ENCODE measurements at places on chromosomes 12 and 14.

- no peak for DNase-seq
Observed at GRCh38 chr12:68844788-68845695, 37.1 kb downstream of the MDM2 start.

- no peak for DNase-seq
Observed at GRCh38 chr14:92490239-92490959, 23.2 kb upstream of the RIN3 start.

DNA sequence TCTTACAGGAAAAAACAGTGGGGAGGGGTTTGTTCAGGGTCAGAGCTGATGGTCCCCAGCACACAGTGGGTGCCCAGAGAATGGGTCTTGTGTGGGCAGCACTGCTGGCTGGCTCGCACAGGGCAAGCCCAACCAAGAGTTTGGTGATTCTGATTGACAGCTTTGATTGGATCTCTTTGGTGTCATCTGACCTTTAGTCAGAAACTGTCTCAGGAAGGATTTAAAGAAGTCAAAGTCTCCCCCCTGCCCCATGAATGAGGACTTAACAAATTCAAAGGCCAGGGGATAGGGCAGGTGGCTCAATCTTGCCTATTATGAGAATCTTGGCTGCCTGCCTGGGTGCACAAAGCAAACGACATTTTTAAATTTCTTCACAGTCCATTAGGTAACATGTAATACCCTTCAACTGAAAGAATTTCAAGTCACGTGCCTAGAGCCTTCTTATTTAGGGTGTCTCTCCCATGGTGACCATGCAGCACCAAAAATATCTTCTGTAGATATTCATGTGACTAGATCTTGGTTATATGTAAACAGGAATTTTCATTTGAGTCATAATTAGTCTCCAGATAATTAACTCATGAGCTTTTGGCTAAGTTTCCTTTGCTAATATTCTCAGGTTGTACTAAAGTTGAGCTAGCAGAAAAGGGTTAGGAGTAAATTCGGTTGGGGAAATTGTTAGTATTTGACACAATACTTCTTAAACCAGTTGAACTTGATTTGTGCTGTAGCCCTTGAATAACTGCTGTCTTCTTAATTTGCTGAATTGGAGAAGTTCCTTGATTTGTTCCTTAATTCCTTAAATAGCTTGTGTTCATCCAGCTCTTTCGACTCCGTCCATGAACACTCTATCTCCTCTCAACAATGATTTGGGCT lies 54.5 kb upstream of the HECTD1 start:
- no peak for DNase-seq

- DNase-seq, result no peak
Observed at GRCh38 chr14:102951799-102952198, 29.3 kb downstream of the AMN start.

DNA sequence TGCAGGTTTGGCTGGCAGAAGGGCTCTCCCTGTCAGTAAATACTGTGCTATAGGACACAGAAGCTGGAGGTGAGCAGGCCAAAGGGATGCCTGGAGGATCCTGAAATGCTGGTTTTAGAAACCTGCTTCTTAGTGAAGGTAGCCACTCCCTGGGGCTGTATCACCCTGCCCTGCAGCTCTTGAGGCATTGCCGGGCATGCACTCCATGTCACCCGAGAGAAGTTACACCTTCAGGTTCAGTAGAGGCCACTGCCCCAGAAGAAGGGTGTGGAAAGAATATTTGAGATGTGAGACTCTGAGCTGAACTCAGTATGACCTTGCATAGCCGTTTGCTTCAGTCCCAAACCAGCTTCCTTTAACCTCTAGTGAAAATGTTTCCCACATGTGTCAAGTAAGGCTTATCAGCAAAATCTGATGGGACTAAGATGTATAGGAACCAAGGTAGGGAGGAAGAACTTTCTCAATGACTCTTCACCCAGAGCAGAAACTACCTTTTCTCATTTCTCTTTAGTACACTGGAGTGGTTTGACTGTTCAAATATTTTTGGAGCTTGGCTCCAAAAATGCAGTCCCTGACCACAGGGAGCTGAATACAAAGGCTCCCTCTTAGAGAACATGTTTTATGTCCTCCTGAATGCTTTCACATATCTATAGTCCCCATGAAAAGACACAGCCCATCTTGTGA lies 164.5 kb upstream of the DYRK2 start:
- DNase-seq, result no peak

GRCh38 chr12:124774054-124774461 lies 89.6 kb downstream of the SCARB1 start:
- DNase-seq, result no peak

- DNase-seq, result no peak
Observed at GRCh38 chr12:89829434-89829975, 120.9 kb upstream of the ATP2B1 start.

DNA sequence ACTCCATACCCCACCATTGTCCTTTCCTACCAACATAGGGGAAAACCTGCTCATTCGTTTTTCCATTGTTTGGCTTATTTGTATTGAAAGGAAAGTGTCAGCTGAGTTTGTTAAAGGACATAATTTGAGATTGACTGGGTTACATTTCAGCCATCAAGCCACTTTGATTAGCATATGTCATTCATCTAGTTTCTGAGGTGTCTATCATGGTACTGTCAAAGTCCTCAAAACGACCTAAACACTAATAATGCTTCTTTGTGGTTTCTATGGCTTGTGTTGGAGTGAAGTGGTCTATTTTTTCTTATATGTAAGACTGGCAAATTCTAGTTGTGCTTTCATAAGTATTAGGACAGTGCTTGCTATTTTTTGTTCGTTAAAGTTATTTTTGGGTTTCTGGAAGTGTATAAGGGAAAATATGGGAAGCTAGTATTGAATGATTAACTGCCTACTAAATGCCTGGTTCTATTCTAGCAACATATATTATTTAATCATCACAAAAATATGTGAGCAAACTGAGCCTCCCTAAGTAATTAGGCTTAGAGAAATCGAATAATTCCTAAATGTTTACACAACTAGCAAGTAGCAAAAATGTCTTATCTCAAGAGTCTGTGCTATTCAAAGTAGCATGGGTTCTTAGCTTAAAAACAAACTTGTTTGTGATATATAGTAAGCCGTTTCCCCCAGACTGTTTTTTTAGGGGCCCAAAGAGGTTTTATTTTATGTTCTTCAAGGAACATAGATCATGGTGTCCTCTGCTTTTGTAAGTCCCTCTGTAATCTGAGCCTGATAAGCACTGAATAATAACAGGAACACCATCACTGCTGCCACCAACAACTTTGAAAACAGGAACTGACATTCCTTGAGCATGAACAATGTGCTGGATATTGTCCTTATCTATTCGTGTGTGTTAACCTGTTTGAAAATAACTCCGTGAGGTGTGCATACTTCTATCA lies 67.1 kb downstream of the DERA start:
- no peak for DNase-seq

GRCh38 chr12:29043069-29043468 lies 106.0 kb upstream of the FAR2 start:
- DNase-seq, result no peak

- DNase-seq, result no peak
Observed at GRCh38 chr12:89552376-89552775, 26.5 kb upstream of the POC1B start.

DNA sequence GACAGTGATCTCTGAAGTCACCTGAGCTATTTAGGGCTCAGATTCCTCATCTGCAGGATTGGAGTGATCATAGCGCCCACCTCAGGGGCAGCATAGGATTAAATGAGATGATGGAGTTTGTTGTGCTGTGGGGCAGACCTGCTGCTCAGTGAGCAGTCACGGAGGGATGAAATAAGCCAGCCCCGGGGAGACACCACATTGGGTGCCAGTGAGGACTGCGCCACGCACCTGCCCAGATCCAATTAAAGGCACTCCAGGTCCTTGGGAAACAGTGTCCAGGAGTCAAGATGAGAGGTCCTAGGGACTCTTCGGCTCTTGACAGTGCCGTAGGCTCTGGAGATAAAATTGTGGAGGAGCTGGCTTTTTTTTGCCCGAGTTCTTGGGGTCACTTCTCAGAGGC lies 166.2 kb downstream of the ADGRD1 start:
- DNase-seq, result no peak

- DNase-seq, result no peak
Observed at GRCh38 chr14:67559639-67560038, 26.5 kb downstream of the PLEKHH1 start.

DNA sequence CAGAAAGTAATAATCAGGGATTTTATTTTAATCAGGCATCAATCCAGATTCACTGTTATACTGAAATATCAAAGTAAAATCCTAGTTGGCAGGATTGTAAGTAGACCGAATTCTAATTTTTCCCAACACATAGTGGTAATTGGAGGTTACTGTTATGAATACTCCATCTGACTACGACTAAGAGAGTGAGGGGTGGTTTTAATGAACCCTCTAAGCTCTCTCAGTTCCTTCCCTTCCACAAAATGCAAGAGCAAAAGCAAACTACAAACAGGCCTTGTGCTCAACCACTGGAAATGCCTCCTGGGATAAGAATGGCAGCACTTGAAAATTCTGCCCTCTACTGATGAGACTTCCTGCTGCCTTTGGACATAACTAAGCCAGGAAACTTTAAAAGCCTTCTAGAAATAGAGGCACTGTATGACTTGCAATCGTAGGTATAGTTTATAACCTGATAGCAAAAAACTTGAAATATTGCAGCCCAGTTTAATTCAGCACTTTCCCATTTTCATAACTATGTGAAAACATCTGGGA lies 184.8 kb downstream of the SLC16A7 start:
- DNase-seq, result no peak

- no peak for DNase-seq
Observed at GRCh38 chr14:53108292-53109104, 44.6 kb downstream of the DDHD1 start.

GRCh38 chr12:57998251-57998650 lies 56.9 kb downstream of the ATP23 start:
- no peak for DNase-seq

DNA sequence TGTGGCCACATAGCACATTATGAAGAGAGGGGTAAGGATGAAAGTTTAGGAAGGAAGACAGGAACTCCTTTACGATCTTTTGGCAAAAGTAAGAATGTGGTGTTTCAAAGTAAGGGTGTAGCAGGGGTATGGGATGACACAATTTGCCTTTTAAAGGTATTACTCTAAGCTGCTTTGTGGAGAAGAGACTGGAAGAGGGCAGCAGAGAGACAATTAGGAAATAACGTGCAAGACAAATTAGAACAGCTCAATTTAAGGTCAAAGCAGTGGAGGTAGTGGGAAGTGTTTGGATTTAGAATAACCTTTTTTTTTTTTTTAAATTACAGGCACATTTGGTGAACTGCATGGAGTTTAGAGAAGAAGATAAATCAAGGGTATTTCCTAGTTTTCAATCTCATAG lies 342.6 kb downstream of the NOVA1 start:
- DNase-seq, result no peak

GRCh38 chr12:79657136-79657535 lies 33.6 kb downstream of the PAWR start:
- DNase-seq, result no peak

DNA sequence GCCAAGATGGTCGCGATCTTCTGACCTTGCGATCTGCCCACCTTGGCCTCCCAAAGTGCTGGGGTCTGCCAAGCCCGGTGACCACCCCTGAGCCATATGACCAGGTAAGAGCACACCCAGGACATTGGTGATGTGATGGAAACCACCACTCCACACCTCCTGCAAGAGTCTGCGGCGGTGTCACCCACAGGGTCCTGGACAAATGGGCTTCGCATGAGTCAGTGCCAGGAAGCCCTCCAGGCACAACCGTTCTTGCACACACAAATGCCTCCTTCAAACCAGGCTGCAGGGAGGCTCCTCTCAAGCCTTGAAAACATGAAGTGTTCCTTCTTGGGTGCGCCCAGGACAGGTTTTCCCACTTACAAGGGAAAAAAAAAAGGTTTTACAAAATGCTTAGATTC lies 16.6 kb downstream of the PITPNM2 start:
- DNase-seq, result no peak

DNA sequence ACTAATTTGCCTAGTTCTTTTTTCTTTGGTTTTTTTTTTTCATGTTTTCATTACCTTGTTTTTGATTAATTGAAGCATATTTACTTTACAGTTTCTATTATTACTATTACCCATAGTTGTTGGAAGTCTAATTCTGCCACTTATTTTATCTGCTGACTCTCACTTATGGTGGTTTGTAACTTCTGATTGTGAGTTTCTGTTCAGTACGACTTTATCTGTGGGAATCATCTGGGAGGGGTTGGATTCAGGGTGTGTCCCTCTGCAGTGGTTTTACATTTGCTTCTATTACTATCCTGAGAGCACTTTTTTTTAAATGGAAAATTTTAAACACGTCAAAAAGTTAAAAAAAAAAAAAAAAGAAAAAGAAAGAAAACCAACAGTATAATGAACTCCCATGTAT lies 26.4 kb upstream of the SOS2 start:
- no peak for DNase-seq

DNA sequence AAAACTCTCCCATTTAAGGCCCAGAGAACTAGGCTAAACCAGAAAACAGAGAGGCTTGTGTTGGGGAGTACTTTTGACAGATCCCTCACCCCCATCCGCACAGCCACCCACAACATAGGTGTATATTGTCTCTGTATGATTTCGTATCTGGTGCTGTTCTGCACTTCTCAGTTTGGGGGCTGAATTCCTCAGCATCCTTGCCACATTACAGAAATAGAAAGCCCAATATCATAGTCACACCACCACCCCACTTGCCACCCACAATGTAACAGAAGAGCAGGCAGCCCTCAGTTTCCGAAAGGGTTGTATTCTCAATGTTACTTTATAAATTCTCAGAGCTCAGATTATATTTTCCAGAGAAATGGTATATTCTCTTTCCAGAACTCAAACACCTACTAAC lies 950.9 kb downstream of the DIO2 start:
- no peak for DNase-seq

DNA sequence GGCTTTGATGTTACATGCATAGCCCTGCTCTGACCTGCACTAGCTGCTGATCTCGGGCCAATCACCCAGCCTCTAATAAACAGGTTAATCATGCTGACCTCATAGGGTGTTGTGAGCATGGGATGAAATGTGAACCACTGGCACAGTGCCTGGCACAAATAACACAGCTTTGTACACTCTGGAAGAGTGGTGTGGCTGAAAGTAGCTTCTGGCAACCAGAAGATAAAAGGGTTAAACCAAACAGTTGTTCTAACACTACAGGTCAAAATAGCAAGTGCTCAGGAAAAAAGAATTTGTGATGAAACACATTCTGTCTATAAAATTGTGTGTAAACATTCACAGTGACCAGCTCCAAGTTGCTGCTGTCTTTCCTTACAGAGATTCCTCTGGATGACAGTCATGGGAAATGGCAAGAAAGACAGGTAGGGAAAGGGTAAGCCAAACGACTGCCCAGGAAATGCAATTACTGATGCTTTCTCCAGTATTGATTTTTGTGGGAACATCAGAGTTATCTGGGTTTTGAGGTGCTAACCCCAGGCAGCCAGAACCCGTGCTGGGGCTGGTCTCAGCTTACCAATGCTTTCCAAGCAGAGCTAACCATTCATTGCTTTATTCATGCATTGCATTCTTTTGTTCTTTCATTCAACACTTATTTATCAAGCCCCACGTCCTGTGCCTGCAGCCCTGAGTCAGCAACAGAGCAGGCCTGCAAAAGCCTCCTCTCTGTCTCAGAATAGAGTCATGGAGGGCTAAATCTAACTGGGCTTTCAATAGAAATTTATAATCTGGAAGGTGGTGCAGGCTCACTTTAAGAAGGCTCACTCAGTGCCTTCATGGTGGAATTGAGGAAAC lies 38.1 kb upstream of the CAPRIN2 start:
- no peak for DNase-seq
